Amniotic epithelial cell (primary cell): ENCODE measurements at places on chromosomes 12 and 14.
A peak's percentile ranks its signal among the peaks of the same experiment; 100 is the strongest.

GRCh38 chr12:780750-781379, 28.5 kb downstream of the WNK1 start:
- DNase-seq = no peak

DNA sequence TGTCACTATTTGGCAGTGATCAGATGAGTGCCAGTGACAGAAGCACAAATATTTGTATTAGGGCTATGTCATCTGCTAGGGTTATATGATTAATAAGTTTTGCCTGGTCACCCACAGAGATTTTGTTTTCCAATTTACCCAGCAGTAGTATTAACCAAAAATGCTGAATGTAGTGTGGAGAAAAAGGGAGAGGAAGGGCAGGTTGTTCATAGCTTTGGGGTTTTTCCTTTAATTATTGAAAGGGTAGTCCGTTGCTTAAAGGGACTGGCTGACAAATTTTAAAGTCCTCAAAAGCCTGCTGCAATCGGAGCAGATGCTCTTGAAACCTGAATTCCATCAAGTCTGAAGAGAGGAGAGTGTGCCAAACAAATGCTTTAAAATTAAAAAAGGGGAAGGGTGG, 237.9 kb upstream of the CCDC196 start:
- no peak for DNase-seq

- DNase-seq = no peak
Measured at GRCh38 chr14:59342516-59343484, 122.4 kb downstream of the GPR135 start.

- DNase-seq = peak; percentile 27
Measured at GRCh38 chr12:79255288-79255687, 390.7 kb downstream of the SYT1 start.

GRCh38 chr12:44673811-44674210, 202.3 kb downstream of the NELL2 start:
- DNase-seq = no peak

DNA sequence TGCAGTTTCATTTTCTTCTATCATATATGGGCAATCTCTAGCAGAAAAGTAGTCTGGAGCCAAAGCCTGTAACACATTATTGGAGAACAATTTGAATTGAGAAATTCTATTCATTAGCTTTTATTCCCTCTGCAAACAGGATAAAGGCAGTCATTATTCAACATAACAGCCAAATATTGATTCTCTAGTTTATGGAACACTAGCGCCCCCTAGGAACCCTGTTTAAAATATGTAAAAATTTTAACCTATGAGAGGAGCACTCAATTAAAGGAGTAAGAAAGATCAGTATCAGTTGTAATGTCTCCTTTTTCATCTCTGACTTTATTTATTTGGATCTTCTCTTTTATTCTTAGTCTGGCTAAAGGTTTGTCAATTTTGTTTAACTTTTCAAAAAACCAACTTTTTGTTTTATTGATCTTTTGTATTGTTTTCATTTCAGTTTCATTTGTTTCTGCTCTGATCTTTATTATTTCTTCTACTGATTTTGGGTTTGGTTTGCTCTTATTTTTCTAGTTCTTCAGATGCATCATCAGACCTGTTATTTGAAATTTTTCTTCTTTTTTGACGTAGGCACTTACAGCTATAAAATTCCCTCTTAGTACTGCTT, 4.8 kb upstream of the LMNTD1 start:
- DNase-seq = peak; percentile 47

GRCh38 chr14:33165144-33165925, 226.7 kb downstream of the NPAS3 start:
- DNase-seq = peak; percentile 3

GRCh38 chr14:74049876-74050495, 30.8 kb downstream of the BBOF1 start:
- DNase-seq = peak; percentile 12

- no peak for DNase-seq
Measured at GRCh38 chr14:89588840-89589296, 171.8 kb upstream of the FOXN3 start.

DNA sequence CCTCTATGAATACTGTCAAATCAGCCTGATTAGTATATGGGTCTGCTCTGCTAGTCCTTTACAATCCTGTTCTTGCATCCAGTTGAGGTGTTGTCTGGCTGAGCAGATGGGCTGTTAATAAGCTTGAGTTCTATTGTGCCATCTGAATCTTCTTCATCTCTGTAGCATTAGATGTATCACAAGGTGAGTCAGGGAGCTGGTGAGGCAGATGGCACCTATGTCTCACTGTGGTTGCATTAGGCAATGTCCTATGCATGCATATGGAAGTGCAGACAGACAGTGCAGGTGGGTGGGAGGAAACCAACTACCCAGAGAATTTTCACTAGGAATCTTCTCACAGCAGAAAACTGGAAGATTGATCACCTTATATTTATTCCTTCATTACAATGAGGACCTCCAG, 165.7 kb upstream of the STXBP6 start:
- DNase-seq = no peak

GRCh38 chr12:65656891-65657351, 167.4 kb upstream of the HMGA2 start:
- peak; percentile 91 for DNase-seq

GRCh38 chr12:92206596-92206995, 61.0 kb upstream of the BTG1 start:
- no peak for DNase-seq

- DNase-seq = no peak
Measured at GRCh38 chr12:113609692-113610469, 138.2 kb upstream of the LHX5 start.

- no peak for DNase-seq
Measured at GRCh38 chr12:74957634-74958033, 252.0 kb downstream of the KCNC2 start.

GRCh38 chr12:55637467-55637866, 775 bp downstream of the OR10P1 start:
- no peak for DNase-seq

- DNase-seq = no peak
Measured at GRCh38 chr12:1826867-1827705, 6.7 kb downstream of the LRTM2 start.

- DNase-seq = peak; percentile 35
Measured at GRCh38 chr14:67332468-67332867, 27.1 kb downstream of the ATP6V1D start.

- peak; percentile 61 for DNase-seq
Measured at GRCh38 chr12:20601668-20602280, 93.4 kb upstream of the SLCO1C1 start.

DNA sequence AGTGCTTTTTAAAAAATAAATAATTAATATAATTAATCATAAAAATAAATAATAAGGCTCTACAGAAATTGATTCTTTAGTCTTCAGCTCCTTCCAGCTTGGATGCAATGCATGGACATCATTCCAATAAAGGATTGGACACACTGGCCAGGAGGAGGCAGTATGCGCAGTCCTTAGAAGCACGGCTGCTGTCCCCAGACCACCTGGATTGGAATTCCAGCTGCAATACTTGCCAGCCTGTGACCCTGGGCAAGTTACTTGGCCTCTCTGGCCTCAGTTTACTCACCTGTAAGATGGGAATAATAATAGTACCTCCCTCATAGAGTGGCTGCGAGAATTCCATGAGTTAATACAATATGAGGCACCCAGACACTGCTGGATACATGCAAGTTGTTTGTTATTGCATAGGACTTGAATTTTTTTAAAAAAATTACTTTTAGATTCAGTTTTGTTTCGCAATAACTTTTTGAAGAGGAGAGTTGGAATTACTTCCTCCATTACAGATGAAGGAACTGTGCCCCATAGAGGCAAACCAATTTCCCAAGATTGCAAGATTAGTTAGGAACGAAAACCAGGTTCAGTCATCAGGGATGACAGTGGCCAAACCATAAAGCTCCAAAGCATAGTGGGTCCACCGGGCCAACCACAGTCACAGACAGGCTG, 12.2 kb downstream of the RPH3A start:
- DNase-seq = no peak

DNA sequence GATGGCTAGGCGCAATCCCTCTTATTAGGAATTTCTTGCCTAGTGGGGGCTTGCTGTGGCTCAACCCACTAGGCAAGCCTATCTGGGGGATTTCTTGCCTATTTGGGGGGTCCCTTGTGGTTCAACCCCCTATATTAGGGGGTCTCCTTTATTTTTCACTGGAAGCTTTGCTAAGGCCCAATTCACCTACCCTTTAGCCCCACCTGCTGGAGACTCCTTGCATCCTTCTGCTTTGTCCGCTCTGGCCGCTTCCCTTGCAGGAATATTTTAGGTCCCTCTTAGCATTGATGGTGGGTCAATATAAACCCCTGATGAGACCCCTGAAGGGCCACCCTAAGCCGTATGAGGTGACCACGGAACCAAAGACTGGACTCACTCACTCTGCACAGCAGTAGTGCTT, 1552.1 kb downstream of the AACS start:
- DNase-seq = no peak

GRCh38 chr12:103877934-103878510, 37.0 kb upstream of the NT5DC3 start:
- DNase-seq = peak; percentile 66

GRCh38 chr14:39434401-39434800, 2.2 kb upstream of the FBXO33 start:
- DNase-seq = peak; percentile 73

DNA sequence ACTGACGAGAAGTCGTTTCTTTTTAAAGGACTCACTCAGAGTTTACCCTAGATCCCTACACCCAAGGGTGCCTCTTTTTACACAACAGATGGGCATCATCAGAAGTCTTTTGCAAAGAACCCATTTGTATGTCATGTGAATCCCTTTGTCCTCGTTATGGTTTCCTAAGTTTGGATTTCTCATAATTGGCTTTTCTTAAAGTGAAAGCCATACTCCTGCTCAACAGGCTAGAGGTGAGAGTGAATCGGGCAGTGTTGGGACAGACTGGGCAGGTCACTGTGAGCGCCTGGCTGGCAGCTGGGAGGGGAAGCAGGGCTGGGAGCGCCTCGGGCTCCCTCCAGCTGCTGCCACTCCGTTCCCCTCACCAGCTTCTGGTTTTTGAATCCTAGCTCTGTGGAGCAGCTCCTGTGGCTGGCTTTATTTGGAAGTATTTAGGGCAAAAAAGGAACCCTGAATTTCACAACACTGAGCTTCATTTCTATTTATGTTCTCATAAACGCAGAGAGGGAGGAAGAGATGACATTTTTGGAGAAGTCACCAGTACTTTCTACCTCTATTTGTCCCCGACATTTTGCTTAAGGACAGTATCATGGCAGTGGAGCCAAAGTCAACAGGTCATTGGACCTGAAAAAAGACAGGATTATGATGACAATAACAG, 63.8 kb upstream of the ACTN1 start:
- no peak for DNase-seq

DNA sequence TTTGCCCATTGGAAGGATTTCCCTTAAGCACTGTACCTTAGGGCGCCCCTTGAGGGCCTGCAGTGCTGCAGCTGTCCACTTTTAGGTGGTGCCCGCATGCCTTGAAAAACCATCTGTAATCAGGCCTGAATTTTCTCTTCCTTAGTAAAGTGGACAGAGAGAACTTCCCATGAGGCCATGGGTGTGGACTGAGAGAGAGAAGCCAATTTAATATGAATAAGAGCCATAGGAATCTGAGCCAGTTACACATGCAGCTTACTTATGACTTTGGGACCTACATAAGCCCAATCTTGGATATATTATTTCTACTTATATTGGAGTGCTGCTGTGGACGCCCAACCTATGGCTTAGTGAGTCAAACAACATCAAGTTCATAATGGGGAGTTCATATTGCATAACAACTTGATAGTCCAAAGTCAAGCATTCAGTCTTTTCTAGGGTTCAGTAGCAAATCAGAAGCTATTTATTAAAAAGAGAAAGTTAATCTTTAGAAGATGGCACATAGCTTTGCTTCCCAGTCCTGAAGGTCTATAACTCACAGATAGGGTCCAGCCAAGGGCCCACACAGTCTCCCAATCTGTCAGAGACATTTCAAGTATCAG, 11.1 kb upstream of the ETV6 start:
- DNase-seq = no peak

- peak; percentile 75 for DNase-seq
Measured at GRCh38 chr14:84420221-84420620, 1109.7 kb upstream of the FLRT2 start.

DNA sequence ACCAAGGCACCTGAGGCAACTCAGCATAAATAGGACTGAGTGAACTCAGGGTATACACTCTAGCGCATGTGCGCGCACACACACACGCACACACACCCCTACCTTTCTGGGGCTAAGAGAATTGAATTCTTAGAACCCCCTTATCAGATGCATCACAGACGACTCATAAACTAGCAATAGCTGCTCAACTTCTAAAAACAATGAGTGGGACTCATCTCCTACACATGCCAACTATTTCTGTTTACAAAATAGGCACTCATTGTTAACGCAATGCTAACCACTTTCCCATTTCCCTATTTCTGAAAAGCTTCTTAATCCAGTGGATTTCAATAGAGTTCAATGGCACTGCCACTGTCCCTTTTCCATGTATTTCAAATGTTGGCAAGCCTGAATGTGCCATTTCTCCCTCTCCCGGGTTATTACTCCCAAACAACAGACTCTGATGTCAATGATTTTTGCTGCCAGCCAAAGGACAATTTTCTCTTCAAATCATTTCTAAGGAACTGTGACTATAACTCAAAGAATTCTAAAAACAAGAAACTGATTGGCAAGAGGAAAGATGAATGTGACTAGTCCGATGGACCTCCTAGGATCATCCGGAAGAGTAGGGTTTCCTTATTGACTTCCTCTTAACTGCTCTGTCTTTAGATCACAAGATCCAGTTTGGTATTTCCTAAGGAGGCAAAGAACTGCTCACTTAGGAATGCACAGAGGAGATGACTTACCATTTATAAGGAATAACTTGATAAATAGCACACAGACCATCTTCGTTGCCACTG, 48.8 kb downstream of the SLC38A1 start:
- peak; percentile 88 for DNase-seq

DNA sequence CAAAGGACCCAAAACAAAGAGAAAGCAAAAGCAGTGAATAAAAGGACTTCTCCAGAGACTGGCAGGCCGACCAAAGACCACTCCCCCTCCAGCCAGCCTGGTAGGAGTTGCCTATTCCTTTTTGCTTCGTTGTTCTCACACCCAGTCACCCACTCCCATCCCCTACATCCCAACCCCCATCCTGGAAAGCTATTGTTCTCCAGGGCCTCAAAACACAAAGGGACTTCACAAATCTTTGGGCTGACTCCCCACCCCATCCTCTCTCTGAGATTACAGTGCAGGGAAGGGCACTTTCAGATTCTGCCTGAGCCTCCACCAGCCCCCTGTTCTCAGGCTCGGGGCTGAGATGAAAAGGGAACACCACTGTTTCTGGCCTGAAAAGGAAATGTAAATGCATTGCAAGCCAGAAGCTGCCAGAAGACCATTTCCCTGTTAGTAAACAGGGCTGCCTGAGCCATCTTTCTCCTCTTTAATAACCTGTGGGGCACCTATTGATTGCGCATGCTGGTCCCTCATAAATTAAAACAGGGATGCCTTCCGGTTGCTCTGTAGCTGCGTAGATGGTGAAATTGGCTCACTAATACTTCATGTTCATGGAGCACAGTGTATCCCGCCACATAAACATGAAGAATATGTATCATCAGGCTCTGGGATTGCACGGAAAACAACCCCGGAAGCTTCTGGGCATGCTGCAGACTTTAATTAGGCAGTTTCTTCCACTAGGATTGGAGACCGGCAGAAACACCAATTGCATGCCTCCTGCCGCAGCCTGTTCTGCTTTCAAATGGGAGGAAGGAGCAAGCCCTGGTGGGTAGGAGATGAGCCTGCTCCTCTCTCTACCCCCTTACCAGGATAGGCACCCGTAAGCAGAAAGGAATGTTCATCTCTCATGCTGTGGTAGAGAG, 130.3 kb upstream of the FUT8 start:
- DNase-seq = peak; percentile 91

GRCh38 chr14:88786715-88787114, 6.0 kb downstream of the EML5 start:
- no peak for DNase-seq
